ENCODE measurements at places on chromosomes 4 and X. TPM values are rescaled to one million over a fixed set of nuclear protein-coding genes. Genes with fewer than 3 reads are reported as not detected.
A peak's percentile ranks its signal among the peaks of the same experiment; 100 is the strongest.

- no peak for DNase-seq
Measured at GRCh38 chr4:166816890-166817289, 417.4 kb downstream of the SPOCK3 start.

Gene SORCS2
- under 0.01 TPM for total RNA-seq

GRCh38 chr4:38466401-38466800, 197.6 kb upstream of the KLF3 start:
- no peak for DNase-seq

DNA sequence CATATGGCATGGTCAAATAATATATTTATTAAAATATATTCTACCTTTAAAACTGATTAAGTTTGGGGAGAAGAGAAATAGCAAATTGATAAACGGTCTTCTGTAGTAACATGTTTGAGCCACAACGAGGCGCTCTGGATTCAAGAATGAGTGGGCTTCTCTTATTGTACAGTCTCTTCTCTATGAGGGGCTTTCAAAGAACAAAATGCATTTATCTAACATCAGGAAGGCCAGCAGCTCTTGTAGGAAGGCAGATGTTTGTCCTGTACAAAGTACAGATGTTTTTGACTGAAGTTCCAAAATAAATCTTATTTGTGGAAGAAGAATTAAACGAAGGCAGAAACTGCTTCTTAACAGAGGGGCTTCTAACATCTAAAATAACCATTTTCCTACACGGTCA, 153.6 kb downstream of the RASL11B start:
- DNase-seq, result peak; percentile 72

GRCh38 chrX:7088968-7089615, 58.4 kb upstream of the STS start:
- no peak for DNase-seq

DNA sequence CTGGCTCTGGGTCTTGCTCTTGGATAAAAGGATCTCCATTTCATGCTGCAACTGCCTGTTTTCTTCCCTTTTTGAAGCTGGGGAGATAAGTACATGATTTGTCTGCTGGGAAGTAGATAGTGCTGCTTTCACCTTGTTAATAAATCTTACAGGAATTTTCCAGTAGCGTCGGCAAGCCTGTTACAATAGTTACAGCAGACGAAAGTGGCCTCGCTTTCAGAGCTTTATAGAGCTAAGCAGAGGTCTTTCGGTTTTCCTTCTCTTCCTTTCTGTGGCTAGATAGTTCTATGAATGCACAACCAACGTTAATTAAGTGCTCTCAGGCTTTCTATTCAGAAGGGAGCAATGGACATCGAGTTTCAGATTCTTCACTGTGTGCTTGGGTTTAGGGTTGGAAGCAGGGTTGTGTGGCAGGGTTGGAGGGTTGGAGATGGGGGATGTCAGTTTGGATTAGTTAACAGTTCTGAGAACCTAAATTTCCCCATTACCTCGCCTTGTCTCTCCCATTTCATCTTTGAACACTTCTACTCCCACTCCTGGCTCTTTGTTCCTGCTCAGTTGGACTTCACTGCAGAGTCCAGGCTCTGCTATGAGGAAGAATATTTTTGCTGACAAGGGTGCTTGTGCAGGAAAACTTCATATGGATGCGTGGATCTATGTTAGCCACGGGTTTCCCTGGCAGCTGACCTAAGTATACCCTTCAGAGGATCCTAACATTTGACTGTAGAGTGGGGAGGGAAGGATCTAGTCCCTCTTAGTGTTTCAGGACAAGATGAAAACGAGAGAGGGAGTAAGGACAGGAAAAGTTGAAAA, 237.9 kb downstream of the ARHGAP10 start:
- peak; percentile 47 for DNase-seq

Gene ZNF157
- total RNA-seq, result not detected

Gene KLB
- total RNA-seq, result under 0.01 TPM

- DNase-seq, result no peak
Measured at GRCh38 chrX:135384161-135384836, 37.4 kb upstream of the SMIM10L2A start.
